Panc1 (cell line): ENCODE measurements at places on chromosomes 7 and 10. TPM values are rescaled to one million over a fixed set of nuclear protein-coding genes. Genes with fewer than 3 reads are reported as not detected.

Gene FAM131B
- total RNA-seq: 1.5 TPM

Gene SLC39A12
- not detected for total RNA-seq

Gene PDSS1
- 7.1 TPM for total RNA-seq

Gene KEL
- total RNA-seq: 0.44 TPM

Gene ASB4
- total RNA-seq: 0.15 TPM

Gene SLC26A4
- 0.05 TPM for total RNA-seq

Gene MYOZ1
- not detected for total RNA-seq

Gene CPVL
- 1.1 TPM for total RNA-seq

Gene KIF5B
- 89.9 TPM for total RNA-seq

Gene GSTO2
- total RNA-seq: 28.5 TPM

DNA sequence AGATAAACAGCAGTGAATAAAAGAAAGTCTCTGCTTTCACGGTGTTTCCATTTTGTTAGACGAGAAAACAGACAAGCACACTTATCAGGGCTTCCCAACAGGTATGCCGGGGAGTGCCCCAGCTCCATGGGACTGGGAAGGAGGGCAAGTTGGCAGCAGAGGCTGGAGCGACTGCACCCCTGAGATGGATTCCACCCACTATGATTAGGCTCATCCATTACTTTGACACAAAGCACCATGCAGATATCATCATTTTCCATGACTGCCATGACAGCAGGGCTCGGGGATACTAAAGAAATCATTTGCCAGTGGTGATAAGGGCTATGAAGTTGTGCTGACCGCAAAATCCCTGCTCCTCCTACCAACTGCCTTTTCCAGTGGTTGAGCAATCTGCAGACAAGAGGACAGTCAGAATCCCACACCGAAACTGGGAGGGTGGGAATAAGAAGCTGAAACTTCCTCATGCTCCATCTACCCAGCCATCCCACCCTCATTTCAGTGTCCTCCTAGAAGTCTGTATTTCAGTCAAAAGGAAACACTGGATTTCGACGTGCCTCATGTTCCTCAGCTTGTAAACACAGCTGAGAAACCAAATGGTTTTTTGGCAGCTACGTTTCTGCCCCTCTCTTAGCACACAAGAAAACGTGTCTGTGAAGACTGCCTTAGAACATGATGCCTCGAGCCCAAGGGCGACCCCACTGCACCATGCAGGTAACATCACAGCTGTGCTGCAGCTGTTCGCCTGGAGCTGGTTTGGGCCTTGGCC, 15.5 kb downstream of the CREB3L2 start:
- no peak overlapping the region for H3K27ac ChIP-seq
- H3K4me1 ChIP-seq: no peaks in the 10 kb centered on the region
- no peaks in the 10 kb centered on the region for H3K27me3 ChIP-seq

DNA sequence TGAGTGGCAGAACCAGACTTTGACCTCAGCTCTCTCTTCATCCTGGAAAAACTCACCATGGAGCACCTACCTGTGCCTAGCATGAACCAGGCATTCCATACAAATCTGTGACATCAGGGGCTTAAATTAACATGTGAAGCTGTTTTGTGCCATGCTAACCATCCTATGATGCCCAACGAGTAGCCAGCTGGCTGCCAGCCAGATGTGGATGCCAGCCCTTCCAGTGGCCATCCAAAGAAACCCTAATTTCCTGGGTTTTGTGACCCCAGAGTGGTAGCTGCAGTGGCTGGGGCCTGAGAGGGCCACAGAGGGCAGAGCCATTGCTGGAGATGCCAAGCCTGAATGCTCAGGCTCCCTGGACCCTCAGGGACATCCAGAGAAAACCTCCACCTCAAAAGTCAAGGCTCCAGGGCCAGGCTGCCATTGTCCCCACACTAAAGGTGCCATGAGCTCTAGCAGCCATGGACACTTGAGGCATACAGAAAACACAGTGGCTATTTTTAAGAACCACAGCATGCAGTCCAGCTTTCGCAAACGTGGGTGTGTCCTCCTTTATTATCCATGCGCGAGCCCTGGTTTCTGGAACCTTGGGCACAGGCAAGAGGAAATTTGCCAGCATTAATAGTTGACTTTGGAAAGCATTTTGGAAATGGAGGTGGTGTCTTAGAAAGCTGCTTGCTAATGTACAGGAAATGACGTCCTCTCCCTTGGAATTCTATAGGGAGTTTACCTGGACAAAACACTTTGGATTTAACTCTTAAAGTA, 6.0 kb downstream of the CPXM2 start:
- peaks cover 7% of the 10 kb centered on the region for H3K27me3 ChIP-seq
- H3K4me1 ChIP-seq: no peaks in the 10 kb centered on the region
- no peak overlapping the region for H3K4me3 ChIP-seq
- H3K27ac ChIP-seq: no peak overlapping the region
- H3K36me3 ChIP-seq: no peaks in the 10 kb centered on the region

- H3K27ac ChIP-seq: no peak overlapping the region
- no peaks in the 10 kb centered on the region for H3K27me3 ChIP-seq
- H3K4me3 ChIP-seq: no peak overlapping the region
- no peaks in the 10 kb centered on the region for H3K36me3 ChIP-seq
- no peaks in the 10 kb centered on the region for H3K4me1 ChIP-seq
Measured at GRCh38 chr7:98242934-98243333, 9.1 kb downstream of the TECPR1 start.

- DNase-seq: peak; percentile 30
- H3K27ac ChIP-seq: peak overlapping the region; percentile 86
- no peaks in the 10 kb centered on the region; the same call in 1 of the 2 replicates for H3K27me3 ChIP-seq
- no peaks in the 10 kb centered on the region; the same call in 1 of the 2 replicates for H3K36me3 ChIP-seq
- peak overlapping the region; percentile 68 for H3K4me3 ChIP-seq
Measured at GRCh38 chr7:21944616-21945453, 864 bp downstream of the CDCA7L start.

GRCh38 chr7:68334636-68335272, 1263.5 kb upstream of the AUTS2 start:
- no peak overlapping the region for H3K27ac ChIP-seq
- DNase-seq: no peak
- H3K4me3 ChIP-seq: no peak overlapping the region
- H3K4me1 ChIP-seq: no peaks in the 10 kb centered on the region

- H3K4me1 ChIP-seq: no peaks in the 10 kb centered on the region
- no peak overlapping the region for H3K27ac ChIP-seq
- no peak for DNase-seq
- H3K27me3 ChIP-seq: no peaks in the 10 kb centered on the region
- H3K4me3 ChIP-seq: no peak overlapping the region
- H3K36me3 ChIP-seq: no peaks in the 10 kb centered on the region
Measured at GRCh38 chr10:34679177-34679576, 135.9 kb downstream of the PARD3 start.

- no peak for DNase-seq
- H3K4me3 ChIP-seq: no peak overlapping the region
- H3K36me3 ChIP-seq: no peaks in the 10 kb centered on the region
- H3K27ac ChIP-seq: no peak overlapping the region
Measured at GRCh38 chr7:156095908-156096539, 283.8 kb upstream of the SHH start.

- no peak overlapping the region for H3K27ac ChIP-seq
- no peaks in the 10 kb centered on the region for H3K36me3 ChIP-seq
- peaks cover 8% of the 10 kb centered on the region for H3K27me3 ChIP-seq
- no peak for DNase-seq
Measured at GRCh38 chr10:116465546-116465945, 37.9 kb downstream of the PNLIPRP3 start.

- H3K36me3 ChIP-seq: no peaks in the 10 kb centered on the region
- no peak overlapping the region for H3K27ac ChIP-seq
- peaks cover 10% of the 10 kb centered on the region for H3K27me3 ChIP-seq
- no peak overlapping the region for H3K4me3 ChIP-seq
- H3K4me1 ChIP-seq: no peaks in the 10 kb centered on the region
Measured at GRCh38 chr7:7002418-7003062, 176.5 kb upstream of the CCZ1B start.

GRCh38 chr10:103582331-103583123, 89.0 kb downstream of the NEURL1 start:
- DNase-seq: no peak
- H3K27ac ChIP-seq: no peak overlapping the region
- no peaks in the 10 kb centered on the region for H3K36me3 ChIP-seq
- no peaks in the 10 kb centered on the region for H3K4me1 ChIP-seq

DNA sequence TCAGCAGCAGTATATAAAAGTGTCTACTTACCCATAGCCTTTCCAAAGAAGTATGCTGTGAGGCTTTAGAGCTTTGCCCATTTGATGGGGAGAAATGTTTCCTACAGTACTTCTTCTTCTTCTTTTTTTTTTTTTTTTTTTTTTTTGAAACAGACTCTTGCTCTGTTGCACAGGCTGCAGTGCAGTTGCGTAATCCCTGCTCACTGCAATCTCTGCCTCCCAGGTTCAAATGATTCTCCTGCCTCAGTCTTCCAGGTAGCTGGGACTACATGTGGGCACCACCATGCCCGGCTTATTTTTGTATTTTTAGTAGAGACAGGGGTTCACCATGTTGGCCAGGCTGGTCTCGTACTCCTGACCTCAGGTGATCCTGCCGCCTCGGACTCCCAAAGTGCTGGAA, 101.7 kb upstream of the TMEM26 start:
- no peak overlapping the region for H3K27ac ChIP-seq
- DNase-seq: no peak
- H3K4me3 ChIP-seq: no peak overlapping the region
- H3K36me3 ChIP-seq: no peaks in the 10 kb centered on the region

DNA sequence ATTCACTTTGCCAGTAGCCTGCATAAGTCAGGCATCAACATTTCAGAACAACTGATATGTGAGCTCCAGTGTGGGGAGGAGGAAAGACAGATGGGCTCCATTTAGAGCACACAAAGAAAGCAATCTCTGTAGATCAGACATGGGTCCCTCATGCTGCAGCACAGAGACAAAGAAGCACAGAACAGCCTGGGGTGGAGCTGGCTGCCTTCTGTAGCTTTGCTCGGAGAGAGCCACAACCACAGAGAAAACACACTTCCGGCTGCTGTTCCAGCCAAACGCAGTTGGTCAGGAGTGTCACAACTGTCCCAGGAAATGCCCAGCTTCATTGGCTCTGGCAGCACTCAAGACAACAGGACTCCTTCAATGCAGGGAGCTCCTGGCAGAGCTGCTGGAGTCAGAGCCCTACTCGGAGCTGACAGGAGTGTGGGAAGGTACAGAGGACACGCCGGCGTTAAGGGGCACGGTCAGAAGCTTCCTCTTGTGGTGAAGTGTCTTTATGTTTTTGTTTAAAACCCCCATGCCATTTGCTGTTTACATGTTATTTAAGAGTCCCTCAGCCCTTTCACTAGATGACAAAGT, 494.4 kb downstream of the TCERG1L start:
- H3K4me1 ChIP-seq: no peaks in the 10 kb centered on the region
- no peak overlapping the region for H3K27ac ChIP-seq
- no peaks in the 10 kb centered on the region for H3K27me3 ChIP-seq
- no peak for DNase-seq

GRCh38 chr10:10792681-10793080, 225.0 kb upstream of the CELF2 start:
- H3K27me3 ChIP-seq: no peaks in the 10 kb centered on the region
- H3K36me3 ChIP-seq: no peaks in the 10 kb centered on the region
- H3K27ac ChIP-seq: no peak overlapping the region
- no peak for DNase-seq
- no peak overlapping the region for H3K4me3 ChIP-seq
- H3K4me1 ChIP-seq: no peaks in the 10 kb centered on the region

- no peaks in the 10 kb centered on the region for H3K27me3 ChIP-seq
- H3K4me3 ChIP-seq: no peak overlapping the region
- no peaks in the 10 kb centered on the region for H3K4me1 ChIP-seq
- H3K27ac ChIP-seq: no peak overlapping the region
Measured at GRCh38 chr7:145293754-145294153, 457.9 kb upstream of the TPK1 start.

DNA sequence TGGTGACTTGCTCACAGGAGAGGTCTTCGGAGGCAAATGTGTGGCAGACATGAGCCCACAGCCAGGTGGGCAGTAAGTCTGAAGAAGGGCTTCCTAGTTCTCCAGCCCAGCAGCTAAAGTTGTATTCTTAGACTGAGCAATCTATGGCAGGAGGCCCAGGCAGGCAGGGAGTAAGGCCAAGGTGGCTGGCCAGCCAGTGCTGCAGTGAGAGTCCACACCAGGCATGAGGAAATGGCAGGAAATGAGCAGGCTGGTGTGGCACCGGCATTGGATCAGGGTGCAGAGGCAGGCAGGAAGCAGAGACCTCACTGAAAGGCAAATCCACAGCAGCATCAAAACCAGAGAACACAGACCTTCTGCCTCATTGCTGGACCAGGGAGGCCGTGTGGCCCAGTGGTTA, 84.6 kb upstream of the PDE1C start:
- no peaks in the 10 kb centered on the region for H3K4me1 ChIP-seq
- no peaks in the 10 kb centered on the region for H3K36me3 ChIP-seq
- no peak overlapping the region for H3K4me3 ChIP-seq

DNA sequence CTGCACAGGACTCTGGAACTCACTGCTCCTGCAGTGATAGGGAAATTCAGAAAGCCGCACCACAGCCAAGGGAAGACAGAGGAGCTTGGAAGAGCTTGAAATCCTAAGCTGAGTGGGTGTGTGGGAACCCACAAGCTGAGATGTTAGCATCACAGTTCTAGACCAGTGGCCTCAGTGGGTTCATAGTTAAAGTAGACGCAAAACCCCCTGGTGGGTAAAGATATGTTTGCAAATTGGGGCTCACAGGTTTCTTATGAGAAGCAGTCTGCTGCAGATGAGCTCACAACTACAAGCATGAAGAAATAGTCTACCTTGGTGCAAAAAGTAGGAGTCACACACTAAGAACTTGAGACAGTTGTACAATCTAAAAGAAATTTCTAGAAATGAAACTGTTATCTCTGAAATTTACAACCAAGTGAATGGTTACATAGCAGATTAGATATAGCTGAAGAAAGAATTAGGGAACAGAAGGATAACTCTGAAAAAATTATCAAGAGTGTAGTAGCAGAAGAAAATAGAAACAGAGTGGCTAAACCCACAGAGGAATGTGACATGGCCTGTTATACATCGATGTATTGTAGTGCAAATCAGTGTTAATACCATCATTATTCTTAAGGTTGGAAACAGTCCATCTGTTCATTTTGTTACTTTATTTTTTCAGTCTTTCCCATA, 77.2 kb downstream of the DYNC2I1 start:
- H3K27ac ChIP-seq: no peak overlapping the region
- no peaks in the 10 kb centered on the region for H3K4me1 ChIP-seq
- no peaks in the 10 kb centered on the region for H3K27me3 ChIP-seq

DNA sequence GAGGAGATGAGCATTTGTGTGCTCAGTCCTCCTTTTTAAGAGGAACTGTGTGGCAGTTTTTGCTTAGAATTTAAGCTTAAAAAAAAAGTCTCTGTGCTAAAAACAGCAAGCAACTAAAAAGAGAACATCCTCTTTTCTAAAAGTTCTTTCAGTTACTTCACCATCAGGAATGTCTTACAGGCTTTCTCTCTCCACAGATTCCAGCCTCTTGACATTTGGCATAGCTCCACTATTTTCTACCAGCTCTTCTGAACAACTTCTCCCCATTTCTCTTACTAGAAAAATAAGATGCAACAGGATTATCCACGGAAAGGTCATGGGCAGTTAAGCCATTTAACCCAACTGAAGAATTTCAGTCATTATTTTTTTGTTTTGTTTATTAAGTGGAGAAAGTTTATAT, 13.2 kb downstream of the PCLO start:
- no peak overlapping the region for H3K4me3 ChIP-seq
- H3K27me3 ChIP-seq: no peaks in the 10 kb centered on the region
- no peaks in the 10 kb centered on the region for H3K4me1 ChIP-seq
- no peak overlapping the region for H3K27ac ChIP-seq
- H3K36me3 ChIP-seq: no peaks in the 10 kb centered on the region

- H3K27me3 ChIP-seq: peaks cover 2% of the 10 kb centered on the region; the same call in 1 of the 2 replicates
- no peak overlapping the region for H3K4me3 ChIP-seq
- no peaks in the 10 kb centered on the region for H3K36me3 ChIP-seq
Measured at GRCh38 chr10:86333826-86334487, 32.6 kb downstream of the GRID1 start.
